ENCODE measurements at places on chromosomes 3 and 15.

- no peak for DNase-seq
Observed at GRCh38 chr15:49815526-49815925, 194.7 kb downstream of the DTWD1 start.

DNA sequence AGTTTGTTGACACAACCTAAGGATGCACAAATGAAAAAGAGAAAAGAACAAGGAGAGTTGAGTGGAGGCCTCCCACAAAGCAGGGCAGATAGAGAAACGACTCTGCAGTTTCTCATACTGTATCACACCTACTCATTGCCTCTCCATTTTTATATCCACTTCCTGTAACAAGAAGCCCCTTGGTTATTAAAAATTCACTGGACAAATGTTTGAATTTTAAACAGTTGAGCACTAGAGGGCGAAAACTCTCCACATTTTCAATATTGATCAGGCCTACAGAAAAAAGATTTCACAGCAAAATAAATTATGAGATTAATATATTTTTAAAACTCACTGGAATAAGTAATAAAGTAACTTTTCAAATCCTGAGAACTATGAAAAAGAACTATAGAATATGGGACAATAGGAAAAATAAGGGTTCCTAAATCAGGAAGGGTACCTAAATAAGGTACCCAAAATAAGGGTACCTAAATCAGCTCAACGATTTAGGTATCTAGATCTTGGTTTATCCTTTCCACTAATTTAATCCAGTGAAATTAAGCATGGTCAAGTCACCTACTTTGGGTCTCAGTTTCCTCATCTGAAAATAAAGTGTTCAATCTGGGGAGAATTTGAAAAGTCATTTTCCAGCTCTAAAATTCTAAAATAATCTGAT lies 47.0 kb upstream of the PPIB start:
- DNase-seq: no peak

GRCh38 chr3:61080737-61081445 lies 170.4 kb downstream of the FHIT start:
- DNase-seq: no peak

DNA sequence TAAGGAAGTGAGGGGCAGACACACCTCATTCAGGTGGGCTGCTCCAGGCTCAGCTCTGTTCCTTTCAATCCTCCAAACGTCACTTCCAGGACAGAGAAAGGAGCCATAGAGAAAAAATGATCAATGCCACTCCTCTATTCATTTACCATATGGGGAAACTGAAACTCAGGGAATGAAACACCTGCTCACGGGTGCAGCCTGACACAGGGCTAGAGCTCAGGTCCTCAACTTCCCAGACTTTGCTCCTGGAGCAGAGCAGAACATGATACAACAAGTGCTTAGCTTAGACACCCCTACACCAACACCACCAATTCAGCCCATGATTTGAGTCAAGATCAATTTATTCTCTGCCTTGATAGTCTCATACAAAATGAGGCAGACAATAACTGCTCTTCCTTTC lies 58.5 kb upstream of the LPP start:
- no peak for DNase-seq

DNA sequence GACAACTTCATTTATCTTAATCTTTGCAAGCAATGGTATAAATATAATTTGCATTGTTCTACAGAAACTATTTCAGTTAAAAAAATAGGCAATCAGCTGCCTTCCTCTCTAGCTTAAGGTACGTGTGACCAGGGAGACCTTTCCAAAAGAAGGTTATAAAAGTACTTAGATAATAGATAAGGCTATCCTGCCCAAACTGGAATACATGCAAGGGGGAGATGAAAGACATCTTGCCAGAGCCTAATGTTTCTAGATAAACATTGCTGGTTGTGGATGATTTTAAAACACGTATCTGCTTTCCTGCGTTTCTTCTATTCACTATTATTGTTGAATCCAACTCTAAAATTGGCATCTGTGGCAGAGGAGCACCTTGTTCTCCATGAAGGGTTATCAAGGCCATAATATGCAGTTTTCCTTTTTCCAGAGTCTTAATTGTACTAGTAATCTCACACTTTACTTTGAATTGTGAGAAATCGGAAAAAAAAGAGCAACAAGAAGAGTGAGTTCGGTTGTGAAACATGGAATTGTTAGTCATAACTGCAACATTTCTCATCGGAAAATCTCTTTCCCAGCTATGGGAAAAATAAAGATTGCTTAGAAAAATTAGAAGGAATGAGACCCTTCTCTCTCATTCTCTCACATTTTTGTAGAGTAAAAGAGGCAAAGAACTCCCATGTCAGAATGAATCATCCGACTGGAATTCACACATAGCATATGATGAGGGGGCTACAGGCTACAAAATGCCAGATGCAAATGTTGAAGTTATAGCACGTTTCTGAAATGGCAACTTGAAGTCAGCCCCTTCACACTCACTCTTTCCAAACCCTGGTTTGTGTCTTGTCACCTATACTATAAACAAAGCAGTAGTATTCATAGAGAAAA lies 936.1 kb upstream of the NR2F2 start:
- DNase-seq: no peak

- DNase-seq: no peak
Observed at GRCh38 chr15:79883579-79884203, 13.1 kb downstream of the MTHFS start.

DNA sequence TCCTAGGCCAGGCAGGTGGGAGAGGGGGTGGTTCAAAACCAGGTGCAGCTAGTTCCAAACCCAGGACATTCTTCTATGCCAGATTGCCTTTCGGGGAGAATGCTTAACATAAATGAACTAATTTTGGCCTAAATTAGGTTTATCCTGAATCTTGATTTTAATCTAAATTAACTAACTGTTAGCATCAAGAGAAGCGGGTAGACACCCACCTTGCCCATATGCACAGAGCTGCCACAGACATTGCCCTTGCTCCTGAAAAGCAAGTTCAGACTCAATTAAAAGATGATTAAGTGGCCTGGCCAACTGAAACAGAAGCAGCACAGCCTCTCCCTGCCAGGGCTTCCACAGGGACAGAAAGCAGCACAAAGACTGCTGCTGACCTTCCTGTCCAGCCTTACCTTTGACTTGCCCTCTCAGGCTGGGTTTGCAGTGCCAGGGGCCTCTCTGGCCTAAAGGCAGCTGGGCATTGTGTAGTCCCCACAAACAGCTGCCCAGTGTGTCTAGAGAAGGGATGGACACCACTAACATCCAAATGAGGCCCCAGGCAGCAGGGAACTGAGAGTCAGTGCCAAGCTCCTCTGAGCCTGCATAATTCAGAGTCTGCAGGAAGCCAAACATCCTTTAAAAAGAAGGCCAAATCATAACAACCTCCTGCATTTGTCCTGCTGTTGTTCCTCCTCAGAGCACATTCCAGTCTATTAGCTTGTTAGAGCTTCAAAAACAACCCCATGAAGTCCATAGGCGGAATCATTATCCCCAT lies 15.4 kb upstream of the OXTR start:
- DNase-seq: no peak

DNA sequence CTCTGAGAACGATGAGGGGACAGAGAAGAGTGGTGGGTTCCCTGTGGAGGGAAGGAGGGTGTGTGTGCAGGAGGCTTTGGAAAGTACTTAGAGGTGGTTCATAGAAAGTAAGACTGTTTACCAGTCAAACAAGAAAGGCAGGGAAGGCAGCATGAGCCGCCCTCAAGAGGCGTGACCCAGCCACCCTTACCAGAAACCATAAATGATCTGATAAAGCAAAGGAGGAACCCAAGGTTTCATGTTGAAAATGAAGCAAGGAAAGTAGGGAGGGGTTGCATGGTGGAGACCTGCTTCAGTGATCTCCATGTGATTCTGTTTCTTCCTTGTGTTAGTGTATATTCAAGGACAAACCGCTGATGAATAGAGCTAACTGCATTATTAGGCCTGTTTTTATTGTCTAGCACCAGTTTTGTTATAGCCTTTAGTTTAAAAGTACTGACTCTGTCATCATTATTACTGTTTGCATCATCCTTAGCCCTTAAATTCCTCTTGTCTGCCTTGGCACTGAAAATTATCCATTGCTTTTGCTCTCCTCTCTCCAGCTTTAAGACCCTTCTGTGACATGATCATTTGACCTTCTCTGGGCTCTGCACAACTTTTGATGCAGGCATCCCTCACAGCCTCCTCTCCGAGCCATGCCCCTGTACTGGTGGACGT lies 96.1 kb downstream of the STAC start:
- no peak for DNase-seq

DNA sequence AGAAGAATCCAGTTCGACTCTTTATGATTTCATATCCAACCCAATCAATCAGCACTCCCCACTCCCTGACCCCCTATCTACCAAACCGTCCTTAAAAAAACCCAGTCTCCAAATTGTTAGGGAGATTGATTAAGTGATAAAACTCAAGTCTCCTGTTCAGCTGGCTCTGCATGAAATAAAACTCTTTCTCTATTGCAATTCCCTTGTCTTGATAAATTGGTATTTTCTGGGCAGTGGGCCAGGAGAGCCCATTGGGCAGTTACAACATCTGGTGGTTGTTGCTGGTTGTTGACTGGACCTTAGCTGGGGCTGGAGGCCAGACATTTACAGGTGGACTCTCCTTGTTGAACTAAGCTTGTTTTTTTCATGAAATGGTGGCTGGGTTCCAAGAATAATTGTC lies 642.3 kb downstream of the ROBO2 start:
- DNase-seq: no peak

- no peak for DNase-seq
Observed at GRCh38 chr15:96293441-96293840, 37.1 kb upstream of the NR2F2 start.

DNA sequence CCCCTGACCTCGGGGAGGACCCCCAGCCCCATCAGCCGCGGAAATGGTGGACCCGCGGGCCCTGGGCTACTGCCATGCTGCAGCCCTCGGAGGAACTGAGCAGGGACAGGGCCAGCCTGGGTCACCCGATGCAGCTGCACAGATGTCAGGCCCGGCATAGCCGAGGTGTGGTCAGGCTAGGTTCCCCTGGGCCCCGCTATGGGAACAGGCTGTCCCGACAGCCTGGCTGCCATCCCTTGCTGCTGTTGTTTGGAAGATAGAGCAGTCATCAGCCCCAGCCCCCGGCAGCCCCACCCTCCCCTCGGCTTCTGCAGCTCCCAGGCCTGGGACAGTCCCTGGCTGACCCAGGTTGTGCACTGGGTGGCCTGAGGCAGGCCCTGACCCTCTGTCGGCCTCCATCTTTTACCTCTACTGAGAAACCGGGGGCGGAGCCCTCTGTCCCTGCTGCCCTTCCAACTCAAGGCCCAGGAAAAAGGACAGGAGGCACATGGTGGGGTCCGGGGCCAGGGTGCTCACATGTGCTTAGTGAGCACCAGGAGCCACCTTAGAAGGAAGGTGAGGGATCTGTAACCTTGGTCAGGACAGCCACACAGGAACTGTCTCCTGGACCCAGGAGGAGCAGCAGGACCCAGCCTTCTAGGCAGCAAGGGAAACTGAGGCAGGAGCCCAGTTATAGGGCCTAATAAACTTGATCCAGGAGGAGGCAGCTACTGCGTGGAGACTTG lies 31.5 kb upstream of the FBLN2 start:
- DNase-seq: no peak

DNA sequence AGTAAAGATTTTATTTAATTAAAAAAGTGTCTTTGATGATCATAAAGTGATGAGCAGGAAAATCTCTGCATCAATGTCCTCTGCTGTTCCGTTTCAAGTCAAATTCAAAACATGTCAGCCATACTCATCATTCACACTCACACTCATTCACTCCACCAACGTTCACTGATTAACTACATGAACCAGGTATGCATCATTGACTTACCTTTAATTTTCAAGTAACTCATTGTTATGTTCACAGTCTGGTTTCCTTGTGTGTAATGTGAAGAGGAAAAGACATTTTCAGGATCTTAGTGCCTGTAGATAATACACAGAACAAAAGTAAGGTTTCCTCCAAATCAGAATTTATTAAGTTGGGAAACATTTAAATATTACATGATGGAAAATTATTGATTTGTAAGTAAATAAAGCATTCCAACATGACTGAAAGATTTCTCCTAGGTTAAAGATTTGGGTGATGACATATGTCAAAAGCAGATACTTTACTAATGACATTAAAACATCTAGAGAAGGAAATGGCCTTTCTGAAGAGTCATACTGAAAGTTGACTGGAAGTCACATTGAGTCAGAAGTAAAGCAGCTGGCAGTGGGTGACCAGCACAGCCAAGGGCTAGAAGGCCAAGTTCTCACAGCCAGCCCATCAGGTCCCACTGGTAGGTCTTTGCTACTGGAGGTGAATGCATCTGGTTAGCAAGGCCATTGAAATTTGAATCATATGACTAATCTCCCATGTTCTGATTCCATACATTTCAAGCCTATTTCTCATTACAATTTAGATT lies 251.9 kb downstream of the CDIN1 start:
- no peak for DNase-seq

GRCh38 chr3:38758557-38758956 lies 57.5 kb downstream of the SCN10A start:
- no peak for DNase-seq

DNA sequence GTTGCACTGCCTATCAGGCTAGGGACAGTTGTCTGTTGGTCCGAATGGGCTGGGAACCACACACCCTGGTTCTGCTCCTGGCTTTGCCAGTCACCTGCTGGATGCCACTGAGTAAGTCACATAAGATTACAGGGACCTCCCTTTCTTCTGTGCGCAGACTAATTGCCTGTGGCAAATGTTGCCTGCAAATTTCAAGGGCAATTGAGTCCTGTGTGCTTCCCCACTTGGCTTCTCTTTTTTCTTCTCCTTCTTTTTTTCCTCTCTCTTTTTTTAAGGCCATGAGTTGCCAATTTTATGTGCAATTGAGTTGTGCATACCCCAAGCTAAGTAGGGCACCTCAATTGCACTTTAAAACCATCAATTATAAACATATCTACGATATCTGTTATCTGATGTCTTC lies 963.4 kb downstream of the MCTP2 start:
- DNase-seq: no peak

DNA sequence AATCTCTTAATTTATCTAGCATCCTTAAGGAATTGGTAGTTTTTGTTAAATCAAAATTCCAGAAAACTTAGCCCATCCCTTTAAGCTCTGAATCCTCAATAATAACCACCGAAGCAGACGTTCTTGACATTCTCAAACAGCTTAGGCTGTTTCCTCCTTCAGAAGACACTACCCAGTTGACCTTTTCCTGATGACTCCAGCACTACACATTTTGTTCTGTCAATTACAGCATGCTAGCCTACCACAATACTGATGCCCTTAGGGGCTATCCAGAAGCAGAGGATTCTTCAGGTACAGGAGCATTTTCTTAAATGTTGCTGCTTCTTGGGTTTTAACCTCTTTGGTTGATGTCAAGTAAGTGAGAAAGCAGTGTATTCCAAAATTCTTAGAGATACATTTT lies 33.4 kb downstream of the ETV5 start:
- DNase-seq: no peak

DNA sequence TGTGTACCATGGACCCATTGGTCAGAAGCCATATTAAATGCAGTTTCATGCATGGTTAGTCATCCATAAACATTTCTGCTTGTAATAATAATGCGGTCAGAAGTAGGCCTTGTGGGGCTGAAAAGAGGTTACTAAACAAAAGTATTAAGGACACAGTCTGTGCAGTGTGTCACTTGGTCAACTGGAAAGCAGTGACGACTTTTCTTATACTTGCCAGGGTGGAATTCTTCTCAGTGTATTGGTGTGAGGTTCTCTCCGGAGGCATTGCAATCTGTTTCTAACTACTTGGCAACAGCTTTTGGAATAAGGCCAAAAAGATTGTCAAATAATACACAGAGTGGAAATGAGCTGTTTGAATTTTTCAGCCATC lies 46.8 kb downstream of the CHL1 start:
- DNase-seq: no peak

- DNase-seq: no peak
Observed at GRCh38 chr15:101027920-101028319, 108.8 kb downstream of the LRRK1 start.

- DNase-seq: no peak
Observed at GRCh38 chr3:177464392-177465256, 267.3 kb upstream of the TBL1XR1 start.

GRCh38 chr3:148958696-148959095 lies 32.6 kb upstream of the GYG1 start:
- DNase-seq: no peak
